Karpas-422 (cell line): ENCODE measurements at places on chromosomes 2 and 18.
A peak's percentile ranks its signal among the peaks of the same experiment; 100 is the strongest.

GRCh38 chr2:8684540-8684877, 2.7 kb downstream of the ID2 start:
- peak; percentile 46 for DNase-seq

DNA sequence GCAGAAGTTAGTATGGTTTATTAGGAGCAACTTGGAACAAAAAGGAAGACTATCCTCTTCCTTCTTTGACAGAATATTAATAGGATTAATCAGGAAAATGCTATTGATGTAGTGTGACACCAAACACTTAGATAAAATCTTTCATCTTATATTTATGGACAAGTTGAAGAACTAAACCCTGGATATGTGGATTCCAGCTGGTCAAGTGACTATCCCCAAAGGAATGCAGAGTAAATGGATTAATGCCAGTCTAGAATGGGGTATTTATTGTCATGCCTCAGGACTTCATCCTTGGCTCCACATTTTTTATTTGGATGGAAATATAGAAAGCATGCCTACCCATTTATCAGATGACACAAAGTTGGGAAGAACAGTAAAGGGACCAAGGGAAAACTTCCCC, 124.0 kb upstream of the TTC39C start:
- no peak for DNase-seq

- no peak for DNase-seq
These were observed 124.2 kb downstream of the SH3RF3 start for GRCh38 chr2:109253217-109253616.

GRCh38 chr2:105827351-105828096, 82.8 kb downstream of the NCK2 start:
- DNase-seq = no peak

GRCh38 chr2:126664234-126664633, 8.3 kb downstream of the GYPC start:
- peak; percentile 90 for DNase-seq

GRCh38 chr2:232319067-232319802, 59.3 kb upstream of the ALPP start:
- DNase-seq = no peak

DNA sequence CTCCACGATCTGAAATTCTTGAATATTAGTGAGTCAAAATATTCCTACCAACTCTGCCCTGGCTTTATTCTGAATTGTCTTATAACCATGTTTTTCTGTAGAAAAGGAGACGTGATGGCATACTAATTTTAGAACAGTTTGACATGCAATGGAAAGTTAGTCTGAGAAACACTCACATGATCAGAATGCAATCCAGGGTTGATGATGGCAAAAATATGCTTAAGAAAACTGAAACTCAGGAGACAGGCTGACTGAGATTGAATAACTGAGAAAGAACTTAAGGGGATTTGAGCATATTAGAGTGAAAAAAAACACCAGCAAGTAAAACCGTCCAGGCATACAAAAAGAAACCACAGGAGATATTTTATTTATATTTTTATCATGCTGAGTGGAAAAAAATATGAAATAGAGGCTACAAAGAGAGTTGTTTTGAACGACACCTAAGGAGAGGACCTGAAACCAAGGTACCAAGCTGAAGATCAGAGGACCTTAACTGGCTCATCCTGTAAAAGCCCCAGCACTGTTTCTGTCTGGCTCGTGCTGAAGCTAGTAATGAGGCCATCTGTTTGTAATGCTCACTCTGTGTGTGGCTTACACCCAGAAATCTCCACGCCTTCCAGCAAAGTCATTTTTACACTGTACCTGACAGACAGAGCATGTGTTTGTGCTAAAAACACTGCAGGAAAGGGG, 437.2 kb upstream of the PKDCC start:
- DNase-seq = no peak

DNA sequence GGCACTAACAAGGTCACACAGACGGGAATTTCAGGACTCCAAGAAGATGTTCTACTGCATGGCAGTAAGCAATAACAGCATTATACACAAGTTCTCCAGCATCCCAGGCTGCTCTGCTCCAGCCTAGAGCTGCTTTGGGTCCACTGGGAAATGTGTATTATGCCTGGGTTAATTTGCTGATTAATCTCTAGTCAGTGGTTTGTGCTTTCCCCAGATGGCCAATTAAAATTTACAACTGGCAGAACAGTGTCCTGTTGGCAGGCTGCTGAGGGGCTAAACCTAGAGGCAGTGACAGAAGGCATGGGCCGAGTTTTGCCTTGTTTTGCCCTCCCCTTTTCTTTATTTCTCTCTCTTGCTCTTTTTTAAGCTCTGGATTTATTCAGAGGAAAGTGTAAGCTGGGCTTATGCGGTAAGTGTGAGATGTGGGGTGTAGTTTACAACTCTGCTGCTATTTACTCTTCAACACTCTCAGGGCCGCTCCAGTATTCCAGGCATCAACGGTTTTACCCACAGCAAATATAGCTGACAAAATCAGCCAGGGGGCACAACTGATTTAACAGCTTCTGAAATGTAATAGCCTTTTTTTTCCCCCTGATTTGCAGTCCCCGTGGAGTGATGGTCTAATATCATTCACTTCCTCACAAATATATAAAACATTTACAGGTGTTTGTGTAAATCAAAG, 348.0 kb downstream of the GPD2 start:
- no peak for DNase-seq

DNA sequence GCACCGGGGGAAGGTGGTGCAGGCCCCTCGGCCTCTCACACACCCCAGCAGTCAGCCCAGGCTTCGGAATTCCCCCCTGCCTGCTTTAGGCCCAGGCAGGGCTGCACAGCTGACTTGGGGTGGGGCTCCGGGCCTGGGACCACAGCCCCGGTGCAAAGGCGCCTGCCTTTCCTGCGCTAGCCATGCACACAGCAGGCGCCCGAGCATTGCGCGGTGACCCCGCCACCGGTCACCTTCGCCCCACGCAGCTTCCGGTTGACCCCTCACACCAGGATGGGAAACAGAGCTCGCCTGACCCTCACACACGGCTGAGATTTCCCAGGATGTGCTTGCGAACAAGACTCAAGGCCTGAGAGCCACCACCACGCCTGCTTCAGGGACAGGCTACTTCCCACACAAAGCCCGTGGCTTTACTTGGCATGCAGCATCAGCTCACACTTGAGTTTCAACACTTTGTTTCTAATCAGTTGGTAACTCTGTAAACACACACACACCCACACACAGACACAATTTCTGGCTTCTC, 46.0 kb downstream of the SLC66A2 start:
- DNase-seq = no peak

GRCh38 chr2:185658750-185659149, 79.9 kb upstream of the FSIP2 start:
- no peak for DNase-seq

GRCh38 chr2:189802396-189802912, 18.2 kb downstream of the PMS1 start:
- DNase-seq = no peak

DNA sequence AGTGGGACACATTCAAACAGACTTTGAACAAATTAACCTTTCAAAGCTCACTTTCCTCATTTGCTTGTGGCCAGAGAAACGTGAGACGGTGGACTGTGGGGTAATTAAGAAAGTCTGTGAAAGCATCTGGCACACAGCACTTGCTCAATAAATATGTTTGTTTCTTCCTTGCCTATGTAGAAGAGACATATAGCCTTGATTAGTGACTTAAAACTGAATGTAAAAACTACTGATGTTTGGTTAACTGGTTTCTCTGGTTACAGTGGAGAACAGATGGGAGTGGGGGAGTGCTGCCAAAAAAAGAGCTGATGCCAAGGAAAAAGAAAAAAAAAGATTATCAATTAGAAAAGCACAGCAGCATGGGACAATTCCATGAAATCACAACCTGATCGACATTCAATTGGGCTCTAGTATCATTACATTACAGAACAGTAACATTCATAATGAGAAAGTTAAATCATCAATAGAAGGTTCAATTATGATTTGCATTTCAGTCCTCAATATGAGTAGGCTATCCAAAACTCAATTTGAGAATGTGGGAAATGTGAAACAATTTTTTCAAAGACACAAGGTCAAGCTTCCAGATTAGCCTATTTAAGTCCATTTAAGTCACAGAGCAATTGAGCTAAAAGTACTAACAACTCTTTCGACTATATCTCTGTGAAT, 14.7 kb downstream of the CUL3 start:
- no peak for DNase-seq

DNA sequence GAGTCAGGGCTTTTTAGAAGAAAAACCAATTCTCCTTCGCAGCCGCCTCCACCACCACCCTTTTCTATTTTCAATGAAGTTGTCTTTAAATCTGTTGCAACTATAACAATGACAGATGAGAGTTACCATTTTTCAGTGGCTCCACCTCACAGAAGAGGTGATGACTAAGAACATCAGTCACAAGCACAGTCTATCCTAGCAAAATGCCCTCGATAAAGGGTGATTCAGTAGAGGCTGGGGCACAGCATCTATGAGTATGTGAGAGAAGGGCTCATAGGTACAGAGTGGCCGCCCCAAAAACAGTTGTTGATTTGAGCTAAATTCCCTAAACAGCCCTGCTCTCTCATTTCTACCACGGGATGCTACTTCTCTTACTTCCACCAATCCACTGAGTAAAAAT, 310.8 kb upstream of the MGAT5 start:
- DNase-seq = no peak
